ENCODE measurements at places on chromosomes 3 and 15.

DNA sequence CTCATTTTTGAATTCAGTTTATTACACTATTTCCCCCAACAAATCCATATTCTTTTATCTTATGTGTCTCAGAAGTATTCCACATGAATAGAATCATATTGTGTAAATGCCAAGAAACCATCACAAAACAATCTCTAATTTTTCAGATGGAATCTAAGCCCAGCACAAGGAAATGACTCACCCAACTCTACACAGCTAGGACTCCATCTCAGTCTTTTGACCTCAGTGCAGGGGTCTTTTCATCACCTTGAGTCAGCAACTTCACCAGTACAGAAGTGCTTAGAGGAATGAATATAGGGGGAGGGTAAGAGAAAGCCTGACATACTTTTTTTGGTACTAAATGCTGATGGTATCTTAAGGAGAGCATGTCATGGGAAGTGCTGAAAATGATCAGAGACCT is 169.3 kb upstream of the LRRN1 start:
- no peak for DNase-seq

- peak; percentile 18 for DNase-seq
These were observed 121.6 kb downstream of the TFDP2 start for GRCh38 chr3:142027735-142028134.

- no peak for DNase-seq
These were observed 63.2 kb downstream of the MCTP2 start for GRCh38 chr15:94294556-94294955.

DNA sequence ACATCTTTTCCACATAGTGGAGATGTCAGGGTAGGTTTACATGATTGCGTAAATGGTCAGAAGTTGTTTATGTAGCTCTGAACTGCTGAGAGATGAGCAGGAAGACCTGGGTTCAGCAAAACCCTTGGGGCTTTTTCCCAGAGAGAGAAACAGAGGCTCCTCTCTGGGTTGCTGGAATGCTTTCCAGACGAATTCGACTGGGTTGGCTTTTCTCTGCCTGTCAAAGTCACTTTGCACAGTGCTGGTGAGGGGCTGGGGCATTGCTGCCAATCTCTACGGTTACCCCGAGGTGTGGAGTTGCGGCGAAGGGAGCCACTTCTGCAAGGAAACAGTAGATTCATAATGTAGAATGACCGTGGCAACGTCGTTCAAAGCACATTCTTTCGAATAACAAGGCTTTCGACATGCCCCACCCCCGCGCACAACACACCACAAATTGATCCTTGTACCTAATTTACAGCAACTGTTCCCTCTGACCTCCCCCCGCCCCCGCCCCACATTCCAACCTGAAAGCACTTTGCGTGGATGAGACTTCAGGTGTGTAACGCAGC is 950 bp upstream of the CNTN4 start:
- DNase-seq, result no peak

- DNase-seq, result no peak
These were observed 23.8 kb upstream of the OXTR start for GRCh38 chr3:8793242-8793641.

- no peak for DNase-seq
These were observed 8.0 kb upstream of the KLHL6 start for GRCh38 chr3:183563536-183563874.

- no peak for DNase-seq
These were observed 126.5 kb downstream of the PDE8A start for GRCh38 chr15:85108136-85108535.

GRCh38 chr3:110016235-110016815 is 679.0 kb upstream of the DPPA4 start:
- DNase-seq, result no peak

- DNase-seq, result no peak
These were observed 661.2 kb upstream of the BCHE start for GRCh38 chr3:166498446-166498845.

DNA sequence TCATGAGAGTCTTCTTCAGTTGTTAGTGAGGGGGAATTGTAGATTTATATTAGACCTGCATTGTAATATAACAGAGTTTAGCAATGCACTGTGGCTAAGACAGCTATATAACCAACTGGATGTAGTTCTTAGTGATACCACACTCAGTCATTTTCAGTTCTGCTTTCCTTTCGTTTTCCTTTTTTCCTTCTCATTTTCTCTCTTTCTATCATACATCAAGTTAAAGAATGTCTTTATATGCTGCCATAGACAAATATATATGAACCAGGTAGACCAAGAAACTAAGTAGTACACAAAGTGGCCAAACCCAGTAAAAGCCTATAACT is 43.7 kb upstream of the CD47 start:
- no peak for DNase-seq

DNA sequence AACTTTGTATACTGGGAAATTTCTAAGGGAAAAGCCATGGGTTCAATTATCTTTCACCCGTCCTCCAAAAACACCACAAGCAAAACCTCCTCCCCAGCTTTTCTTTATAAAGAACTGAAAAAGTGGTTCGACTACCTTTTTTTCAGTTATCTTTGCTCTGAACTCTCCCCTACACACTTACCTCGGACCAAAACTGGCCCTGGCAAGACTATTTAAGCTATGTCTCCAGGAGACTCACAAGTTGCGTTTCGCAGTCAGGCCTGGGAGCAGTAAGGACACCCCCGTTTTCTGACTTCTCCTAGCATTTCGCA is 645 bp downstream of the COPS2 start:
- DNase-seq, result no peak

DNA sequence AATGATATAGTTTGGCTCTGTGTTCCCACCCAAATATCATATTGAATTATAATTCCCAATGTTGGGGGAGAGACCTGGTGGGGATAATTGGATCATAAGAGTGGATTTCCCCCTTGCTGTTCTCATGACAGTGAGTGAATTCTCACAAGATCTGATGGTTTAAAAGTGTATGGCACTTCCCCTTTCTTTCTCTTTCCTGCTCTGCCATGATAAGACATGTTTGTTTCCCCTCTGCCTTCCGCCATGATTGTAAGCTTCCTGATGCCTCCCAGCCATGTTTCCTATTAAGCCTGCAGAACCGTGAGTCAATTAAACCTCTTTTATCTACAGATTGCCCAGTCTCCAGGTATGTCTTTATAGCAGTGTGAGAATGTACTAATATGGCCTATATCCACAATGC is 126.7 kb upstream of the GMNC start:
- no peak for DNase-seq

GRCh38 chr15:68218847-68219798 is 10.4 kb downstream of the CLN6 start:
- no peak for DNase-seq

- no peak for DNase-seq
These were observed 9.2 kb upstream of the NME9 start for GRCh38 chr3:138338811-138339210.

DNA sequence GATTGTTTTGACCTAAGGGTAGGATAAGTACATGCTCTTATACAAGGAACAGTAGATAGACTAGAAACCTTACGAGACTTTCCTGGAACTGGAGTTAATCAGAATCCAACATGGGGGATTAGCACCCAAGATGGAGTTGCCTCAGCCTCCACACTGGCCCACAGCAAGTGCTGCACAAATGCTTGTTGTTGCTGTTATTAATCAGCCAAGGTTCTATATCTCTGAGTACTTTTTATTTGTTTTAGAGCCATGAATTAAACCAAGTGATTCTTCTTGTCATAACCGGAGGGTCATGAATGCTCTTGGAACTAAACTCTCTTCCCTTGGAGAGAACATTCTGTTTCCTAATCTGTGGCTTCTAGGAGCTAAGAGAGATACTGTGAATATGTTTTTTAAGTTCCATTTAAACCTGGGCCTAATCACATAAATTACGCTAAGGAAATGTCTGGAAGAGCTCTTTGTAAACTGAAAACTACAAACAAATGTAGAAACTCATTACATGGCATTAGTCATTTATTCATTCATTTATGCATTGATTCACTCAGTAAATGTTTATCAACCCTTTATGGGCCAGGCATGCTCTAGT is 5.7 kb upstream of the IL16 start:
- no peak for DNase-seq

GRCh38 chr3:107987036-107987939 is 103.5 kb downstream of the CD47 start:
- DNase-seq, result no peak

DNA sequence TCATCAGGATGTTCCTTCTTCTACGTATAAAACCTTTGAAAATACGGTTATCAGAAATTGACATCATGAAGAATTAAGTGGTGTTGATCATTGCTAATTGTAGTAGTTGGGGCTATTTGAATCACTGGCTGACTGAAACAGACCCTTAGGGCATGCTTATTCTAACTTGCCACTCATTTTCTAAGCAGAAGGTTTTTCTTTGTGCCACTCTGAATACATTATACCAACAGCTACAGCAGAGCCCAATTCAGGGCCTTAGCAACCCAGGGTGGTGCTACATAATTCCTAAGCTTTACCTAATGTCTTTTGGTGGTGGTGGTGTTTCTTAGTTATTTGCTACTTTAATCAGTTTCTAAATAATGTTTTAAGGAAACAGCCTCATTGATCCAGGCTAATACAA is 524.2 kb downstream of the NLGN1 start:
- no peak for DNase-seq

- DNase-seq, result no peak
These were observed 533.9 kb downstream of the TBL1XR1 start for GRCh38 chr3:176663387-176663786.

DNA sequence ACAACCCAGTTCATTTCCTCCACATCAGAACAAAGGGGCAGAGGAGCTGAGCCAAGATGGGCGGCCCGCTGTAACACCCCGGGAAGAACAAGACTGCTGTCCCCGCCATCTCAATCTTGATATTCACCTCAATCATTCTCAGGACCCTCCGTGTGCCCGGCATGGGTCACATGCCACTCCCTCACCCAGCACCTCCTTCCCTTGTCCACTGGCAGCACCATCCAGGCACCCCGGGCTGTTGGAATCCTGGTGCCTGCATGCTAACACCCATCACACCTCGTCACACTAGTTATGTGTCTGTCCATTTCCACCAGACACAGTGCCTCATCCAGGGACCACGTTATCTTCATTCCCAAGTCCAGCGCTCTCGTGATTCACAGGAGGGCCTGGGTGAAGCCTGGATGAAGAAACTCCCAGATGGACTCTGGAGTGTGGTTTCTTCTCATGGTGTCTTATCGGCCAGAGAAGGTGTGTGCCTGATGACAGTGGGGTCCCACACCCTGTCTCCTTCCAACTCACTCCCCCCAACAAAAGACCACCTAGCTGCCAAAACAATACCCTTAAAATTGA is 16.7 kb downstream of the MEGF11 start:
- DNase-seq, result no peak

DNA sequence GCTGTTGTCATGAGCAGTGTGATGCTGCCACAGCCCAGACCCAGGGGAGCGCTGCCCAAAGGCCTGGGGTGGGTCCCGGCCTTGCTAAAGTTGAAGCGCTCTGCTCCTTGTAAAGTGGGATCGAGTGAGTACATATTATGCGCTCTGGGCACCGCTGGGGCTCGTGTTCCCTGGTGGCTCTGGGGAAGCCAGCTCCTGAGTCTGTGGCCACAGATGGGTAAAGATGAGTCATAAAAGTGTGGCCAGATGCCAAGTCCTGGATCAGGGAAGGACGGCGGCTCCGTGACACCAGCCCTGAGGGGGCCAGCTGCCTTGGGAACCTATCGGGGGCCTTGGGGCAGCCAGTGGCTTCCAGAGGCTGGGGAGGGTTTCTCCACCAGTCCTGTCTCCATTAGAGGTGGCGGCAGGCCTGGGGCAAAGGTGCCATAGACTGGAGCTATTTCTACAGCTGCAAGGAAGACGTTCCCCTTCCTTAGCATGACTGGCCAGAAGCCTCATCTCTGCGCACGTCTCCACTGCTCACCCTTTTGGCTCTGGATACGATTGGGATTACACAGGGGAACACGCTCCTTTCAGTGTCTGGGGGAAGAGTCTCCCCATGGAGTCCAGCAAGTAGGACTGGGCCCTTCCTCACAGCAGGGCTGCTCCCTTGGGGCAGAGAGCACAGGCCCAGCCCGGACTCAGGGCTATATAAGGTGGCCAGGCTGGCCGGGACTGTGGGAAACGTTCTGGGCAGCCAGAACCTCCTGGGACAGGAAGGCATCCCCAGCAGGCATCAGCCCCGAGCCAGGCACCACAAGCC is 1.2 kb upstream of the ITIH4 start:
- no peak for DNase-seq

- no peak for DNase-seq
These were observed 57.8 kb upstream of the C15orf39 start for GRCh38 chr15:75143738-75144334.

DNA sequence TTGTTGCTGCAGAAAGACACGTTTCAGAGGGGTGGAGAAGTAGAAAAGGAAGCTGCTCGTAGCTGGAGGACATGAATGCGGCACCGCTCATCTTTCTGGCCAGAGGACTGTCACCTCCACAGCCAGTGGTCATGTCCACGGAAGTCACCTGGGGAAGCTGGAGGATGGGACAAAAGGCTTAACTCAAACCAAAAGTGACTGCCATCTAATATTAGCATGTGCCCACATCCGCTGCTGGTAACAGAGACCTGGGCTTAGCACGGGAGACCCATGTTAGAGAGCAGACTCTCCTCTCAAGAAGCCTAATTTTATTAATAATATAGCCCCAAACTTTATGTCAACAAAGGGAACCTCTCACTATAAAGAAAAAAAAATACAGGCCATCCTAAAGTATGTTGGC is 5.9 kb downstream of the MEX3B start:
- DNase-seq, result no peak

- DNase-seq, result peak; percentile 87
These were observed at the start of gene MIX23 for GRCh38 chr3:122382888-122383666. Gene MIX23 (minus strand): TSS chr3:122383231. CDS start chr3:122383224, 7 bp downstream.

GRCh38 chr3:132630612-132631011 is 29.0 kb downstream of the ACAD11 start:
- DNase-seq, result no peak

DNA sequence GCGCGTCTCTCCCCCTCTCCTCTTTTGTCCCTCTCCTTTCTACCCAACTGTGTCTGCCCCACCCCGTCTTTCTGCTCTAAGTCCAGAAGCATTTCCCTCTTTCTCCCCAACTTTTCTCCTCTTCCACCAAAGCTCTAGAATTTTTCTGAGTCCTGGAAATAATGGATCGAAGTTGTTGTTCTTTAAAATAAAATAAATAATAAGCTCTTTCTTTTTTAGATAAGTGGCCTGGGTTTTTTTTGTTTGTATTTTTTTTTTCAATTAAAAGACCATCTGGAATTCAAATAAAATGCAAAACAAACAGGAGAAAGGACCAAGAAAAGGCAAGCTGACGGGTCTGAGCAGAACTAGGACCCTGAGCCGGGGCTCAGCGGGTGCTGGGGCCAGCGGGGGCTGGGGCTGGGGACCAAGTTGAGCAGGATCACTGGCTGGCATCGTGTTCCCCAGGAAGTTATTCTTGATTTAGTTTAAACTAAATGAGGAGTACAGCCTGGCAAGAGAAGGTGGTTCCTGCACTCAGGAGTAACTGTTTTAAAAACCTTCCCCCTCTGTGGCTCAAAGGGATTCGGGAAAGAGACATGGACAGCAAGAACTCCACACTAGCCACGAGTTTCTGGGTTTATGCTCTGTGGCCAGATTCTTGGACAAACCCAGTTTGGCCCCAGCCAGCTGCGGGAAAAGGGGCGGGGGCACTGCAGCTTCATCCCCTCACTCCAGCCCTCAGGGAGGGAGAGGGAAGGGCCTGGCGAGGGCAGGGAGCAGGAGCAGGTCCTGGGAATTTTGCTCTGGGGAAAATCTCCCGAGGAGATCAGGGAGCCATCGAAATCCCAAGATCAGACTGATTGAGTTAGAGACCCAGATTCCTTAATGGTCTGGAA is 8.4 kb downstream of the GATA2 start:
- no peak for DNase-seq
